ENCODE measurements at places on chromosomes 5 and 9.

DNA sequence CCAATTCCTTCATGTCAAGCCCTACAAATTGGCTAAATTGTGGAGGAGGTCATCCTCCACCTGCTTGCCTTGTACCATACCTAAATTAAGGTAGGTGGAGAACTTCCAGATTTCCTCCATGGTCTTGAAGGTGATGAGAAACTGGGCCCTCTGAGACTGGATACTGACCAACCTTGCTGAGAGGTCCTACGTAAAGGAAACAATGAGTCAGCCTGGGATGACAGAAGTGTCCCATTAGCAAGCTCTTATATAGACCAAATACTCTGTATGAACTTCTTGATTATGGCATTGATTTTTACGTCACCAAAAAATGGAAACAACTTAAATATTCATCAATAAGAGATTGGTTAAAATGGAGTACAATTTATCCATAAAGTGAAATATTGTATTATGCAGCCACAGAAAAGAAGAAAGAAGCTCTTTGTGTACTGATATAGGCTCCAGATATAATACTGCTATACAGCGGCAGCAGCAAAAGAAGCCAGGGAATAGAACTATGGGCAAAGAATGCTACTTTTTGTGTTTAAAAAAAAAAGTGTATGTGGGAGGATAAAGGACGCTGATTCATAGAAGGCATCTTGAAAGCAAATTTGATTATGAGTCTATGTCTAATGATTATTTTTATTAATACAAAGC lies 18.3 kb downstream of the SH3TC2 start:
- peak; percentile 64 for DNase-seq

- DNase-seq, result no peak
Measured at GRCh38 chr5:33755231-33755630, 136.6 kb downstream of the ADAMTS12 start.

DNA sequence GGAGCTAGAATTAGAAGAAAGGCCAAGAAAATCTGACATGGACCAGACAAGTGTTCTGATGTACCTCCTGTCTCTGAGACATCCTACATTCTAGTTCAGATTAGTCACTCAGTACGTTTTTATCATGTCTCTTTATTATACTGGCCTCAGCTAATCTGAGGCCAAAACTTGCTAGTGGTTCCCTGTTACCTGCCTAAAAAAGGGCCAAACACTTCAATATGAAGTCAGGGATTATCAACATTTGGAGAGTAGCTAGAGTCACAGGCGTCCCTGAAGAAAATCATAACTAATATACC lies 587.4 kb downstream of the PRELID2 start:
- DNase-seq, result no peak

DNA sequence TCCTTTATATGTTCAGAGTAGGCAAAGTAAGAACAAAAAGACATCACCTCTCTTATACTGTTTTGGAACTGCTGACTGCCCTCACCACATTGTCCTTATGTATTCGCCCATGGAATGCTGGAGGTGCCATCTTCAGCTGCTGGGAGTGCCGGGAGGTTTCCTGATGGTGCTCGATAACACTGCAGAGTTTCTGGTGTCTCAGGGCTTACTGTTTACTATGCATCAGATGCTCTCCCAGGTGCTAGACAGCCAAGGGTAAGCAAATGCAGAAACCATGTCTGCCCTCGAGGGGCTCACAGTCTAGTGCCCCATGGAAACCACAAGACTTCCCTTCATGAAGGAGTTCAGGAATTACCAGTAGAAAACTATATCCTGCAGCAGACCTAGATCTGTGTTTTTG lies 70.1 kb upstream of the SMIM23 start:
- DNase-seq, result no peak

DNA sequence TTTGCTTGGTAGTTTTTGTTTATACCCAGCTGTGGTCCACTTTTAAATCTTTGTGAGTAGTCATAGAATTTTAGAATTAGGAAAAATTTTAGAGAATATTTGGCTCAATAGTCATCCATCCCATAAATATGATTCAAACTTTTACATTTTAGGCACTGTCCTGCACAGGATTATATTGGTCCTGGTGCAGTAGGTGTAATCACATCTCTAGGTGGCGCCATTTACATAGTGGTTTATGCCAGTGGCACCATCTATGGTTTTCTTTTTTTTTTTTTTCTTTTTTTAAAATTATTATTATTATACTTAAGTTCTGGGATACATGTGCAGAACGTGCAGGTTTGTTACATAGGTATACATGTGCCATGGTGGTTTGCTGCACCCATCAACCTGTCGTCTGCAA lies 260.7 kb upstream of the KCNN2 start:
- peak; percentile 42 for DNase-seq

DNA sequence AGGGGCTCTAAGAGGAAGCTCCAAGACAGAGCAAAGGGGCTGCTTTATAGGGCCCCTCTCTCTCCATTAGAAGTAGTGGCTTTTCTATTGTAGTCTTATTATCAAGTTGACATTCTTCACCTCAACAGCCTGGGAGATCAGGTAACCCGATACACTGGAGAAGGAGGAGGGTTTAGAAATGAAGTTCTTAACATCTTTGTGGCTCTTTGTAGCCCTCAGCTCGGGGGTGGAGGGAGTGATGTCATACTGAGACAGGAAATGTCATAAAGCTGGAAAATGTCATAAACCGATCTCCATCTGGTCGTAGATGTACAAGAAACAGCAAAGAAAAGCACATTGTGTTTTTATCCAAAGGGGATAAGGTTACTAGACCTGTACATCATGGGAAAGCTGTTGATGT lies 17.9 kb downstream of the PDZD2 start:
- DNase-seq, result no peak

GRCh38 chr5:181044093-181044599 lies 4.1 kb downstream of the BTNL9 start:
- DNase-seq, result no peak

- DNase-seq, result no peak
Measured at GRCh38 chr5:148729182-148729581, 74.9 kb upstream of the HTR4 start.

DNA sequence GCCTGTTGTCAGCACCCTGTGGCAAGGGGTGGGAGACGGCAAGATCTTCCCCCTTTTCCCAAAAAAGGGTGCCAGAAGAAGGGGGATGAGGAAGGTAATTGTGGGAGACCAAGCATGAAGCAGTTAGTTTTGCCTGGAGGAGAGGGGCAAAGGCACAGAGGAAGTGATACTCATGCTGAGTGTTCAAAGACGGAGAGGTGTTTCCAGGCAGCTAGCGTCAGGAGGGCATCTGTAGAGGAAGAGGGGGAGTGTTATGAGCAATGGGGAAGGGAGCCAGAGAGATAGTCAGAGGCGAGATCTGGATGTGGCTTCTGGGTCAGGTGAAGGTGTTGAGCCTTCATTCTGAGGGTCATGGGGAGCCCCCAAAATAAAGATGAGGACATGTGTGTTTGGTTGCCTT lies 26.9 kb upstream of the ADAM19 start:
- peak; percentile 53 for DNase-seq

DNA sequence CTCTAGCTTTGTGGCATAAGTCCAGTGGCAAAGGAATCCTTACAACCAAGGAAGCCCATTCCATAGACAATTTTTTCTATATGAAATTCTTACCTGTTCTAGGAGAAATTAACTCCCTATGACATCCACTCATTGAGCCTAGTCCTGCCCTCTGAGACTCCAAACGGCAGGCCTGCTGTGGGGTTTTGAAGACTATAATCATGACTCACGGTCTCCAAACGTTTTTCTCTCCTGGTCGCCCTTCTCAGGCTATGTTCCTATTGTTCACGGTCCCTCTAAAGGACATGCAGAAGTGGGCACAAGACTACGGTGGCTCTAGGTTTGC lies 611 bp downstream of the EXOSC3 start:
- DNase-seq, result peak; percentile 19

DNA sequence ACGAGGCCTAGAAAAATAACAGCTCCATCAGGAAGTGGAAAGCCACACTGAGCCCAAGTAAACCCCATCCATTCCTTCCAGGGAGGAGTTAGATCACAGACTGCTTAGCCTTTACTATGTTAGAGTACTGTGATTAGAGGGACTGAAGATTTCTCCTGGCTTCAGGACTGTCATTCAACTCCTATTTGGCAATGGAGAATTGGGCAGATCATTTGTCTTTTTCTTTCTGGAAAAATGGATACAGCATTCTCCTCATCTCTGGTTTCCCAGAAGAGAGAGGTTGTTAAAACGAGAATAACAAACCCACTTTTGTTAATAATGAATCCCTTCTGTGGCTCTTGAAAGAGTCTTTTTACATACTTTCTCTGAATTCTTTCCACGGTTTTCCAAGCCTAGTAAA lies 150.4 kb downstream of the GABRB2 start:
- no peak for DNase-seq

- no peak for DNase-seq
Measured at GRCh38 chr5:168339109-168339771, 47.8 kb downstream of the WWC1 start.

GRCh38 chr5:143315929-143316328 lies 87.6 kb downstream of the NR3C1 start:
- no peak for DNase-seq

GRCh38 chr5:148336704-148337435 lies 1.5 kb downstream of the SPINK9 start:
- DNase-seq, result peak; percentile 46

DNA sequence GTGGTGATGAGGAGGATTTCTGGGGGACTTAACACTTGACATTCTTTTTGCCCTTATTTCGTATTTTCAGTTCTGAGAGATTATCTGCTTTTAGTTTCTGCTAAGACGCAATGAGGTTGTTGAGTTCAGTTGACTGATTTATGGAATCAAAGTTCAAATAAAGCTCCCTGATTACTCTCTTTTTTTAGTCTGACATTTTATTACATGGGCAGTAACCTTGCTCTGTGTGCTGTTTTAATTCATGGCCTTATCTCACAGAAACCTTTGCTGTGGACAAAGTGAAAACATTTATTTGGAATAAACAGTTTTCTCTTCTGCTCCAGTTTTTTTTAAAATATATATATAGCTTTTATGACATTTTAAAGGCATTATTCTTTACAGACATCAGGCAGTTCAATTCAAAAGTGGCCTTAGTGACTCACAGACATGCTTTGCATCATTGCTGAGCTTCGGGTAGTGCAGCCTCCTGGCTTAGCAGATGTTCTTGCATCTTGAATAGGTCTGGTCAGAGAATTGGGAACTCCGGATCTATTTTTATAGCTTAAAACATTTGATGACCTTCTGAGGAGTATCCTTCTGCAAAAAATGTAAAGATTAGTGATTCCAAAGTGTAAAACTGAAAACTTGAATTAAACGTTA lies 162.9 kb downstream of the FAM170A start:
- DNase-seq, result no peak

DNA sequence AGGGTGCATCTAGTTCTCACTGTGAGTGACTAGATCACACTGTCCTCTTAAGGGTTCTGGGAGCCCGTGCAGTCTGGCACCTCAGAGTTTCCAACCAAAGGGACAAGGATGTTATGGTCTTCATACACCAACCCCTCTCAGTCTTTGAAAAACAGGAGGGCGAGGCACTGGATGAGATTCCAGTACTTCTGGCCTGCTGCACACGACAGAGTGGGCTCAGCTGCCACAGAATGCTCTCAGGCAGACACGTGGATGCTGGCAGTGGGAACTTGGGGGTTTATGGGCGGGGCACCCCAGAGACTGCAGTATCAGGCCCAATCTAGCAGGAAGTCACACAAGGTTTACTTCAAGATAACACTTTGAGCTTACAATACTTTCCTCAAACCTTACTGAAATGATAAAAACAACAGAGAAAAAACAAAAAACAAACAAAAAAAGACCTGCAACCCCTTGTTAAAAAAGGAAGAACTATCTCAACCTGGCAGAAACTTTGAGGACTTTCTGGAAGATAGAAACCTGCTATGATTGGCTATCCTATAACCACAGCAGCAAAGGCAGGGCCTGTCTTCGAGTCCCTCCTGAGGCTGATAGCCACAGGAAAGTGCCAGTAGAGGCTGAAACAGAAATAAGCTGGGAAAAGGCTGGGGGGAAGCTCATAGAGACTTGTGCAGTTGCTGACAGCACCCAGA lies 28.3 kb upstream of the TGFBR1 start:
- DNase-seq, result no peak

- no peak for DNase-seq
Measured at GRCh38 chr5:144177548-144177947, 6.9 kb downstream of the KCTD16 start.

- DNase-seq, result no peak
Measured at GRCh38 chr5:64188776-64189175, 23.1 kb downstream of the RNF180 start.

- DNase-seq, result peak; percentile 43
Measured at GRCh38 chr9:77949751-77950436, 81.7 kb downstream of the GNAQ start.

DNA sequence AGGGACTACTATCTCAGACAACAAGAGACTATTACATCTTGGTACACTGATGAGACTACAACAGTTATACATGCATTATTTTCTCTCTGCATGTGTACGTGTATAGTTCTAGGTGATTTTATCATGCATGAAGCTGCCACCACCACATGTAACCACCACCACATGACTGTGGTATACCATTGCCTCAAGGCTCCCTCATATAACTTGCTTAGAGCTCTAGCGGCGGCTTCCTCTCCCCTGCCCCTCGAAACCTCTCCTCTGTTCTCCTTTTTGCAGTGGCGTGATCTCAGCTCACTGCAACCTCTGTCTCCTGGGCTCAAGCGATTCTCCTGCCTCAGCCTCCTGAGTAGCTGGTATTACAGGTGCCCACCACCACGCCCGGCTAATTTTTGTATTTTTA lies 162.3 kb downstream of the AOPEP start:
- DNase-seq, result no peak

- DNase-seq, result no peak
Measured at GRCh38 chr9:121168052-121168451, 33.6 kb downstream of the RAB14 start.

DNA sequence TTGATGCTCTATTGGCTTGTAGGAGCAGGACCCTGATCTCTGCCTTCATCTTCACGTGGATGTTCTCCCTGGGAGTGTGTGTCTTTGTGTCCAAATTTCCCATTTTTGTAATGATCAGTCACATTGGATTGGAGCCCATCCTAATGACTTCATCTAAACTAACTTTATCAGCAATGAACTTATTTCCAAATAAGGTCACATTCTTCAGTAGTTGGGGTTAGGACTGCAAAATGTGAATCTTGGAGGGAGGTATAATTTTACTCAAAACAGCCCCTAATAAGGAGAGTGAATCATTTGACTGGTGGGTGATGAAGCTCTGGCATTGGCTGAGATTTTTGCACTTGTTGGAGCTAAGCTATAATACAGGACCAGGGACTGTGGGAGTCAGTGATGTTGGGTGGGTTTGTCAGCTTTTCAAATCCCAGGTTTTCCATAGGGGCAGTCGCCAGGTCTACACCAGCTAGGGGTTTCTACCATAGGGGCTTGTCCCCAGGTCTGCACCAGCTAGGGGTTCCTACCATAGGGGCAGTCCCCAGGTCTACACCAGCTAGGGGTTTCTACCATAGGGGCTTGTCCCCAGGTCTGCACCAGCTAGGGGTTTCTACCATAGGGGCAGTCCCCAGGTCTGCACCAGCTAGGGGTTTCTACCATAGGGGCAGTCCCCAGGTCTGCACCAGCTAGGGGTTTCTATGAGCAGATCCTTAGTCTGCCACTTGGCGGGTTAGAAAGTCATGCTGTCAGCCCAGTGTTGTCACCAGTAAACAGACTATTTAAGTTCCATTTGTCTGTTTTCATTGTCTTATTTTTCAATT lies 382.6 kb upstream of the DAP start:
- DNase-seq, result no peak

GRCh38 chr9:26727471-26727870 lies 165.1 kb downstream of the CAAP1 start:
- no peak for DNase-seq

GRCh38 chr5:31731016-31731415 lies 92.1 kb downstream of the PDZD2 start:
- no peak for DNase-seq
